ENCODE measurements at places on chromosomes 6 and 20. TPM values are rescaled to one million over a fixed set of nuclear protein-coding genes. Genes with fewer than 3 reads are reported as not detected.

The C6orf62 gene
- 122 TPM for total RNA-seq

The ID4 gene
- not detected for total RNA-seq

The ADGRF1 gene
- total RNA-seq: not detected

DNA sequence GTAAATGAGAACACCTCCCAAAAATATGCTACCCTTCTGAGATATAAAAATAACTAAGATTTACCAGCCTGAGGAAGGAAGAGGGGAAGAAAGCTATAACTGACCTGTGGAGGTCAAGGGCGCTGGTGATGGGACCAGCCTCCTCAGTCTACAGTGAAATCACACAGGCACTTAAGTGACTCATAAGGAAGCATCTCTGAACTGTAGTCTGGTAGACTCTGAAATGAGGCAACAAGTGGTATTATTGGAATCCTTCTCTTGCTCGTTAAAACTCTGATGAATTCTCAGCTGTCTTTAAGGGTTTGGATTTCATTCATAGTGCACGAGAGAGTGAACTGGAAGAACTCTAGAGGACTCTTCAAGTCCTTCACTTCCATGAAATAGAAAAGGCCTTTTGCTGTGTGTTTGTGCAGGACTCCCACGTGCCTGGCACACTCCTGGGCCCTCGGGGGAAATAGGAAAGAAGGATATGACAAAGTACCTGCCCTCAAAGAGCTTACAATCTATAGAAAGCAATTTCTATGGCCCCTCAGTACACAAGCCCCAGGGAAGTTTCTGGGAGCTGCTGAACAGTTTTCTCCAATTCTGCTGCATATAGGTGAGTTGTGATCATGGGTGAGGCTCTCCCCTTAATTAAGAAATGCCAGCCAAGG lies 231.8 kb upstream of the RREB1 start:
- H3K4me3 ChIP-seq: no peak overlapping the region
- no peak for DNase-seq
- H3K4me1 ChIP-seq: peaks cover 7% of the 10 kb centered on the region
- H3K27ac ChIP-seq: no peak overlapping the region

- peak overlapping the region; percentile 97 for H3K4me3 ChIP-seq
- H3K27me3 ChIP-seq: no peaks in the 10 kb centered on the region
- peaks cover 46% of the 10 kb centered on the region for H3K36me3 ChIP-seq
- no peak for DNase-seq
Observed at GRCh38 chr20:21303872-21304586, 898 bp downstream of the XRN2 start.
